ENCODE measurements at places on chromosomes 7 and 10.

DNA sequence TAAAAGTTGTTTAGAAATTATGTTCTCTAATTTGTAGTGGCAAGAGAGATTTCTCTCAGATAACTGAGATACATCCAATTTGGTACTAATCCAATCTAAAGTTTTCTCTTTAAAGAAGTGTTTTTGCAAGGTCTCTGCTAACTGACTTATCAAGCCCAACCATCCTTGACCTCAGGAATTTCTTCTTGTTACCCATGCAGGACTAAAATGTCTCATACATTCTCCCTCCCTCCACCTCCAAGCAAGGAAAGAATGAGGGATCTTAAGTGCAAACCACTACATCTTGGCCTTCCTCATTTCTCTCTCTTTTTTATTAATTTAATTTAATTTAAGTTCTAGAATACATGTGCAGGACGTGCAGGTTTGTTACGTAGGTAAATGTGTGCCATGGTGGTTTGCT, 12.8 kb downstream of the NRAP start:
- DNase-seq, result no peak

DNA sequence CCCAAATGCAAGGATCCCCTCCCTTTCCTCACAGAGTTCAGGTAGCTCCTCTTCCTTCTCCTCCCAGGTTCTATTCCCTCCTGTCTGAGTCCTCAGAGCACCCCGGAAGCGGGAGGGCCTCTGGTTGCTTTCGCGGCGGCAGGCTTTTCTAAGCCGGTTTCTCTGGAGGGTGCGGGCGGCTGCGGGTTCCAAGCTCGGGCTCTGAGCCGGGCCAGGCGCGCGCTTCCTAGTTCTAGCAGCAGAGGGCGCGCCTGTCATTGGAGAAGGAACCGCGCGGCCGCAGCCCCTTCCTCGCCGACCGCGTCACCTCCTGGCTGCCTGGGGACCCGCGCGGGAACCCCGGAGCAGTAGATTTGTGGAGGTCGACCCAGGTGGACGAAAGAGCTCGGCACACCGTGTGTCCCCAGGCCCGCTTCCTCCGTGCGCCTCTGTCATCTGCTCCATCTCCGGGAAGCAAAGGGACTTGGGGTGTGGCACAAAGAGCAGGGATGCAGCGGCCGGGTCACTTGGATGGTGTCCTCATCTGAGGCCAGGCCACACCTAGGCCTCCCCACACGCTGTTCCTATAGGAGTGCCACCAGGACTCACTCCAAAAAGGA, 389.0 kb upstream of the PODXL start:
- DNase-seq, result peak; percentile 84

GRCh38 chr10:95963202-95963990, 55.6 kb downstream of the CC2D2B start:
- DNase-seq, result no peak

GRCh38 chr10:128044961-128045832, 81.0 kb downstream of the MKI67 start:
- no peak for DNase-seq

DNA sequence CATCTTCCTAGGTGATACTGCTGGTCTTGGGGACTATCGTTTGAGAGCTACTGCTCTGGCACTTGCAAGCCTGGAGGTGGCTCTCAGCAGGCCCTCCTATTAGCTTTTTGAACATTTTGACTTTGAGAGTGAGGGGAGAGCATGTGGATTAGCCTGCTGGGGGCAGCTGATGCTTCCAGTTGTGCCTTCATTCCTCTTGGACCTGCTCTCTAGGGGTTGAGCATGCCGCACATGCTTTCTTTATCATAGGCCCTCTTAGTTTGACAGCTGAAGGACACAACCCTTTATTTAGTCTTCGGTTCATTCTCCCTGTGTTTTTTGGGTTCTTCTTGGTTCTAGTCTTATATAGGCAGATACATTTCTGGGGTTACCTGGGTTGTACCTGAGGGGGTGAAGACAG, 132.1 kb downstream of the GALNT17 start:
- no peak for DNase-seq

GRCh38 chr10:133072196-133072595, 15.5 kb upstream of the ADGRA1 start:
- no peak for DNase-seq

GRCh38 chr10:89348975-89349374, 21.2 kb downstream of the IFIT3 start:
- no peak for DNase-seq

DNA sequence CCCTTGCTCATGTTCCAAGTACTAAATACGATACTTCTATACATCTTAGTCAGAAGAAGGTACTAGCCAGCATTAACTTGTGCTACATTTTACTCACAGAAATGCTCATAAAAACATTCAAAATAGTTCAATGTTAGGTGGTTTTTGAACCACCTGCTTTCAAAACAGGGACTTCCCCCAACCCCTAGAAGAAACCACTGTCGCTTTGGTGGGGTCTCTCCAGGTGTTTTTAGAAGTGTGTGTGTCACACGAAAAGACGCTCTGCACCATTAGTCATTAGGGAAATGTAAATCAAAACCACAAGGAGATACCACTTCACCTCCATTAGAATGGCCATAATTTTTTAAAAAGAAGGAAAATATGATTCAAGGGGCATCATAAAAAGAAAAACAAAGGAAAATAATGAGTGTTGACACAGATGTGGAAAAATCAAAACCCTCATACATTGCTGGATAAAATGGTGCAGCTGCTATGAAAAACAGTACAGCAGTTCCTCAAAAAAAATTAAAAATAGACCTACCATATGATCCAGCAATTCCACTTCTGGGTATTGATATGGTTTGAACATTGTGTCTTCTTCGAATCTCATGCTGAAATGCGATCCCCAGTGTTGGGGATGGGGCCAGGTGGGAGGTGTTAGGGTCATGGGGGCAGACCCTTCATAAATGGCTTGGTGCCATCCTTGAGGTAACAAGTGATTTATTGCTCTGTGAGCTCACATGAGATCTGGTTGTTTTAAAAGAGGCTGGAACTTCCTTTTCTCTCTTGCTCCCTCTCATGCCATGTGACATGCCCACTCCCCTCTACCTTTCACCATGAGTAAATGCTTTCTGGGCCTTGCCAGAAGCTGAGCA, 74.2 kb downstream of the MALSU1 start:
- DNase-seq, result no peak

- no peak for DNase-seq
Measured at GRCh38 chr7:83105948-83106347, 56.7 kb downstream of the PCLO start.

- no peak for DNase-seq
Measured at GRCh38 chr10:93707623-93708022, 5.2 kb upstream of the FRA10AC1 start.

DNA sequence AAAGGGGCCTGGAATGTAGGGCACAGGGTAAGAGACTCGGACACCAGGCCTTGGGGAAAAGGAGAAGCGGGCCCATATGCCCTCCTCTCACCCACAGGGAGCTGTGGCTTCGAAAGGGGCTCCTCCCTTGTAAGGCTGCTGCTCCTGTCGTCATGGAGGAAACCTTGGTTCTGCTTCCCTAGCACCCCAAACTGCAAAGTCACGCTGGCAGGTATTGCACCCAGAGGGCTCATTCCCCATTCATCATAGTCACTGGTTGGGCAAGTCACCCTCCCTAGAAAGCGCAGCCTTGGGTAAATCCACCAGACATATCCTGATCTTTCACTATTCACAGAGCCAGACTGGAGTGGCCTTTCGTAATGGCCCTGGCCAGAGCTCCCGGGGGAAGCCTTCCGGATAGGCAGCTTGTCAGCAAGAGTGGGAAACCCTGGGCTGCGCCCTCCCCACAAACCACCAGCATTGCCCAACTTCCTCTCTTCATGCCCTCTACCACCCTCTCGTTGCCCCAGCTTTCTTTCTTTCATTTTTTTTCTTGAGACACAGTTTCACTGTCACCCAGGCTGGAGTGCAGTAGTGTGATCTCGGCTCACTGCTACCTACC, 121.0 kb downstream of the HIP1 start:
- DNase-seq, result no peak

DNA sequence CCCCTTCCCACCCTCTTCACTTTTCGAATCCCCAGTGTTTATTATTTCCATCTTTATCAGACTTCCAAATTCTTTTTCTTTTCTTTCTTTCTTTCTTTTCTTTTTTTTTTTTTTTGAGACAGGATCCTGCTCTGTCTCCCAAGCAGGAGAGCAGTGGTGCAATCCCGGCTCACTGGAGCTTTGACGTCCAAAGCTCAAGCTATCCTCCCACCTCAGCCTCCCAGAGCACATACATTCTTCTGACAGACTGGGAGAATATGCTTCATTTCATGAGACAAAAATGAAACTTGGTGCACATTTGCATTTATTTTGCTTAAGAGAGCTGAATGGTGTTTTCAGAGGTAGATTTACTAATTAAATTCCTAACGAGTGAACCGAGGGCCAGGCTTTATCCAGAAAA, 80.1 kb upstream of the FZD8 start:
- DNase-seq, result no peak

- DNase-seq, result no peak
Measured at GRCh38 chr10:124116771-124117510, 23.5 kb upstream of the CHST15 start.

DNA sequence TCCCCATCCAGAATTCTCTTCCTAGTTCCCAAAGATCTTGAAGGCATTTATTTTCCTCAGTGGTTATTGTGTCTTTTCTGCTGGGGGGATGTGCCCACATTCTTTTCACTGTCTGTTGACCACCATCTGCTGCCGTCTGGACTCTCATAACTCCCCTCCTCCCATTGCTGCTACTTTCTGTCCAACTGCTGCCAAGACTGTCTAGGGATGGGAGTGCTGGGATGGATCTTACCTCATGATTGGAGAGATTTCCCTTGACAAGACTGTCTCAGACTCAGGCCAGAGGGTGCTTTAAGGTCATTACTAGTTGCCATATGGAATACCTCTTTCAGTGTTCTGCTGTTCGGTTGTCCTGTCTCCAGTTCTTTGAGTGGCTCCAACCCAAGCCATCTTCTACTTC, 141.6 kb downstream of the C1GALT1 start:
- no peak for DNase-seq

DNA sequence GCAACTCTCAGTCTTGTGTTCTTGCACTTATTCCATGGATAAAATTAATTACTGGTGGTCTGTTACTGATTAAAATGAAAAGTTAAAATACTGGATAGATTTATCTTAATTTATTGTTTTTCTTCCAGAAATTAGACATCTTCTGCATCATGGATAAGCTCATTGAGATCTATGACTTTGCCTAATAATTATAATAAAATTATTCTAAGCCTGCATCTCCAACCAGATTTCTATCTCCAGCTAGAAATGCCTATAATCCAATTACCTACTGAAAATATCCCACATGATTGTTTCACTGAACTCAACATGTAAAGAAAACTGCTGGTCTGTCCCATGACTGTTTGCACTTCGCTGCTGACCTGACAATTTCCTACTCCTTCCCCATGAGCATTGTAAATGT, 88.3 kb upstream of the ACBD5 start:
- DNase-seq, result no peak

GRCh38 chr7:87944547-87944946, 10.5 kb downstream of the ADAM22 start:
- DNase-seq, result no peak

All from AG20443 (cell line).